Body of pancreas (tissue), 4 donors: ENCODE measurements at places on chromosomes 3 and 15. TPM values are rescaled to one million over a fixed set of nuclear protein-coding genes. Genes with fewer than 3 reads are reported as not detected.

Gene CLK3
- 126 TPM for total RNA-seq

GRCh38 chr3:149021830-149022229 is 30.5 kb downstream of the GYG1 start:
- H3K4me1 ChIP-seq = peaks cover 13% of the 10 kb centered on the region
- no peak overlapping the region for H3K27ac ChIP-seq
- no peak for DNase-seq
- H3K27me3 ChIP-seq = no peaks in the 10 kb centered on the region
- H3K36me3 ChIP-seq = no peaks in the 10 kb centered on the region
- H3K4me3 ChIP-seq = no peak overlapping the region

DNA sequence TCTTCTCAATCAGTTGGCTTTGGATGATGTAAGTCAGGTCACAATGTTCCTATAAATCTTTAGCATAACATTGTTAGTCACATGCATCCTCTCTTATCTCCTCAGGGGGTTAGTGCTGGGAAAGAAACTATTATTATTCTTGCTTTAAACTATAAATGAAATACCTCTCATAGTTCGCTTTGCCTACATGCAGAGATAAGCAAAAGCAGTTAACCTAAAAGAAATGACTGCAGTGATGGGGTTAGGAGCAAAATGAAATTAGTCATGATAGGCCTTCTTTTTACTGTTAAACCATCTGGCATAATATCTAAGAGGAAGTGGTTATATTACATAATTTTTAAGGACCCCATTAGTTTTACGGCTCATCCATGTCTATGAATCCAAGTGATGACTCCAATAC is 91.7 kb upstream of the IGSF10 start:
- DNase-seq = no peak
- H3K4me1 ChIP-seq = no peaks in the 10 kb centered on the region
- no peak overlapping the region for H3K27ac ChIP-seq
- no peaks in the 10 kb centered on the region for H3K27me3 ChIP-seq
- H3K36me3 ChIP-seq = no peaks in the 10 kb centered on the region
- H3K4me3 ChIP-seq = no peak overlapping the region

GRCh38 chr15:38024293-38025091 is 90.1 kb downstream of the TMCO5A start:
- no peaks in the 10 kb centered on the region for H3K36me3 ChIP-seq
- no peaks in the 10 kb centered on the region for H3K4me1 ChIP-seq
- no peaks in the 10 kb centered on the region for H3K27me3 ChIP-seq

DNA sequence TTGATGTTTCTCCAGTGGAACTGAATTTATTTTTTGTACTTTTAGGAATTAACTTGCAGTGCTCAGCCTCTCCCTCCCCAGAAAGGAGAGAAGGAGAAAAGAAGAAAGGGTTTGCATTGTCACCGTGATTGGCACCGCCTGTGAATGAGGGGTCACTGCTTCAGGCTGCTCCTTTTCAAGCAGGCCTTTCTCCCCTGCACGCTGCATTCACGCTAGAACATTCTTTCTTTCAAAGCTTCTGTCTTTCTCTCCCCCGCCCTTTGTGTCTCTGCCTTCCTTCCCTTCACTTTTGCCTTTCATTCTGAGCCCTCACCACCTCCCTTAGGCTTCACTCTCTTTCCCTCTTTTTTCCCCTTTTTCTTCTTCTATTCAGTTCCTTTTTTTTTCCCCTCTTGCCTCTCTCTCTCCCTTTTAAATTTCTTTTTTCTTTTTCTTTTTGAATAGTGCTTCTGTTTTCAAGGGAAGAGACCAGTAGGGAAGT is 42.4 kb downstream of the ZNF710 start:
- H3K27ac ChIP-seq = no peak overlapping the region
- peaks cover 60% of the 10 kb centered on the region for H3K4me1 ChIP-seq
- H3K27me3 ChIP-seq = no peaks in the 10 kb centered on the region
- no peak for DNase-seq

GRCh38 chr15:81254277-81254915 is 57.7 kb downstream of the IL16 start:
- H3K36me3 ChIP-seq = no peaks in the 10 kb centered on the region
- no peak for DNase-seq
- no peak overlapping the region for H3K27ac ChIP-seq
- H3K27me3 ChIP-seq = no peaks in the 10 kb centered on the region
- no peak overlapping the region for H3K4me3 ChIP-seq
- H3K4me1 ChIP-seq = no peaks in the 10 kb centered on the region

GRCh38 chr3:145087038-145087437 is 1073.9 kb downstream of the PLOD2 start:
- H3K36me3 ChIP-seq = no peaks in the 10 kb centered on the region
- DNase-seq = no peak
- no peaks in the 10 kb centered on the region for H3K27me3 ChIP-seq
- no peak overlapping the region for H3K27ac ChIP-seq
- no peak overlapping the region for H3K4me3 ChIP-seq

- no peaks in the 10 kb centered on the region for H3K36me3 ChIP-seq
- H3K27ac ChIP-seq = no peak overlapping the region
- no peaks in the 10 kb centered on the region for H3K27me3 ChIP-seq
- H3K4me1 ChIP-seq = no peaks in the 10 kb centered on the region
Observed at GRCh38 chr3:125087768-125088391, 32.1 kb upstream of the HEG1 start.

- no peaks in the 10 kb centered on the region for H3K27me3 ChIP-seq
- H3K27ac ChIP-seq = no peak overlapping the region
- peaks cover 9% of the 10 kb centered on the region for H3K4me1 ChIP-seq
- DNase-seq = no peak
Observed at GRCh38 chr3:134341389-134341788, 32.9 kb downstream of the AMOTL2 start.

DNA sequence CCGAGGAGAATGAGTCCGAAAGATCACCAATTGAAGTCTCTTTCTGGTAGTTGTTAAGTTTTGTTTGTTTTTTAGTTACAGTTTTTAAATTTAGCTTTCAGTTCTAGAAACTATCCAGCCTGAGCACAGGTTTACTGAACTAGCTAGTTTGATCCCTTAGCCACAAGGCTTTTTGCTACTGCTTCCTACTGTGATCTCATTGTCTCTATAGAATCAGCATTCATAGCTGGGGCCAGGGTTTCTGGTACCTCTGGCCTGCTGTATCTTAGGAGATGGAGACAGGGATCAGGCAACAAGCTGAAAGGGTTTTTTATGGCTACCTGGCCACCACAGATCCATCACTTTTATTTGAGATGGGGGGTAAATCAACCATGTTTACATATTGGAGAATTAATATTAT is 37.0 kb downstream of the GOLM2 start:
- H3K4me3 ChIP-seq = no peak overlapping the region
- H3K27me3 ChIP-seq = no peaks in the 10 kb centered on the region
- no peak overlapping the region for H3K27ac ChIP-seq
- H3K36me3 ChIP-seq = no peaks in the 10 kb centered on the region

- H3K4me1 ChIP-seq = peaks cover 28% of the 10 kb centered on the region
- no peaks in the 10 kb centered on the region for H3K27me3 ChIP-seq
- no peaks in the 10 kb centered on the region for H3K36me3 ChIP-seq
Observed at GRCh38 chr3:64490180-64490724, 197.5 kb downstream of the ADAMTS9 start.

DNA sequence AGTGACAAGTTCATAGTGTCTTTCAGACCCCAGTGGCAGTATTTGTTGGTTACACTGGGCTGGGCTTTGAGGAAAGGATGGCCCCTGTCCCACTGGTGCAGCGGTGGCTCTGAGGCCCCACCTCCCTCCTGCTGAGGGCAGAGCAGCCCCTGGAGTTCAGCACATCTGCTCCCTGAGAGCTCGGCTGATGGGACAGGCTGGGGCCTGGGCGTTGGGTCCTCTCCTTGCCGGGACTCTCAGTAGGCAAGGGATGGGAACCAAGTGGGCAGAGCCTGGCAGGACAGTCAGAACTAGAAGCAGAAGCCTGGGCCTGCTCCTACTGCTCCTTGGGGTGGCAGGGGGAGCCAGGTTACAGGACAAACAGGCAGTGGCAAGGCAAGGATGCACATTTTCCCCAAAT is 114.5 kb downstream of the NUP210 start:
- no peak overlapping the region for H3K4me3 ChIP-seq
- no peaks in the 10 kb centered on the region for H3K27me3 ChIP-seq
- DNase-seq = no peak

DNA sequence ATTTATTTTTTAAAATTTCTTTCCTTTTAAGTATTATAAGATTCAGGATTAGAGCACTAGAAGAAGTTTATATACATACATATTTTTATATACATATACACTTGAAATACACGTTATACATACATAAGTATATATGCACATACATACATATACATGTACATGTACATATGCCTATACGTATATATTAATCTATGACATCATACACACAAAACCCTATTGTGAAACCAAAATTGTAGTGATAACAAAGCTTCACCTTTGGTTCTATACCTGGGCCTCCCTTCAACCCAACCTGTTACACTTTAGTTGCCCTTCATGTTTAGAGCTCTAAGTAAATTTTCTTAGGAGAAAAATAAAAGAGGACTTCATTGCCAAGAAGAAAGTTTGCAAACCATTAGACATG is 17.0 kb downstream of the AADACL2 start:
- DNase-seq = no peak
- H3K36me3 ChIP-seq = no peaks in the 10 kb centered on the region
- H3K4me3 ChIP-seq = no peak overlapping the region
- no peaks in the 10 kb centered on the region for H3K4me1 ChIP-seq

- DNase-seq = no peak
- no peak overlapping the region for H3K4me3 ChIP-seq
- H3K27me3 ChIP-seq = no peaks in the 10 kb centered on the region
Observed at GRCh38 chr3:186691676-186692075, 25.5 kb upstream of the KNG1 start.
